ENCODE measurements at places on chromosomes 4 and X.

- DNase-seq: no peak
Observed at GRCh38 chr4:8336412-8337075, 67.0 kb downstream of the HTRA3 start.

DNA sequence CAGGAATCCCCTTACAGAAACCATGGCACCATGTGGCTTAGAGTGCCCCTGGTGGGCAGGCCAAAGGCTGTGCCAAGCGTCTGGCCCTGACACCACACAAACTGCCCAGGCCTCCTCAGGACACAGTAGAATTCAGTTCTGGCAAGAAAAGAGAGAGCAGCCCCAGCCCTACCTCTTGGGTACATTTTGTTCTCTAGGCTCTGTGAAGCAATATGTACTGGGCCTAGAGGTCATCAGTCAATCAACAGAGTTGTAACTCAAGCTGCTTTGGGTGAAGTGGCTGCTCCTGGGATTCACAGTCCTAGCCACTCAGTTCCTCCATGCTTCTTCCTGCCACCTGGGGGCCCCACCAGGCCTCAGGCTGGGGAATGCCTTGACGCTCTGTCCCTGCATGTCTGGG is 158.1 kb upstream of the MAMLD1 start:
- DNase-seq: no peak

DNA sequence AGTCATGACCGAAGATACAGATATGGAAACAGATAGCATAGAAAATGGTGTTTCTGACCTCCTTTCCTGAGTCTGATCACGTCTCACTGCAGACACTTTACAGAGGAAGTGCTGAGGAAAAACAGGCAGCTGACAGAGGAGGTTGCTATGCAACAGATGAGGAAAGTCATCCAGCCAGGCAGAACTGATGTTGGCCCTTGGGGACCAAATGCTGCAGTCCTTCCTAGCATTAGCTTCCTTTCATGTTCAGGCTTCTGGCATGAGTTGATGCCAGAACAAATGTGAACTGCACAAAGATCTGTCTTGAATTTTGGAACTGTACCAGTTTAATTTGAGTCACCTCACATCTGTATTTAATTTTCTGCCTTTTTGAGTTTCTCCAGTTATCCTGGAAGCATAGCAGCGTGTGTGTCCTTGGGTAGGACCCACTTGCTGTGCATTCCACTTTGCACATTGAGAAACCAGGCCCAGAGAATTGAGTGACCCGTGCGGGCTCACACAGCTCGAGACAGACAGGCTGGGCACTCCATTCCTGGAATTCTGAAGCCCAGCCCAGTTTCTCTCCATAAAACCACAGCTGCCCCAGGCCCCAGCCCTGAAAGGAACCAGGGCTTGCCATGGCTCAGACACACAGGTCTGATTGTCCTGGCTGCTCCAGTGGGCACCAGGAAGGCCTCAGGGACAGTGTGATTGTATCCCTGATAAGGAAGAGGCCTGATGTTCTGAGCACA is 1.4 kb upstream of the MAGED1 start:
- peak; percentile 68 for DNase-seq

- DNase-seq: no peak
Observed at GRCh38 chrX:74923942-74924448, 1.3 kb downstream of the NEXMIF start.

GRCh38 chr4:122718281-122718680 is 14.2 kb upstream of the BBS12 start:
- DNase-seq: no peak

- DNase-seq: peak; percentile 80
Observed at GRCh38 chrX:23503835-23504539, 163.3 kb upstream of the PRDX4 start.

GRCh38 chr4:95217197-95217596 is 331.6 kb downstream of the UNC5C start:
- DNase-seq: no peak

DNA sequence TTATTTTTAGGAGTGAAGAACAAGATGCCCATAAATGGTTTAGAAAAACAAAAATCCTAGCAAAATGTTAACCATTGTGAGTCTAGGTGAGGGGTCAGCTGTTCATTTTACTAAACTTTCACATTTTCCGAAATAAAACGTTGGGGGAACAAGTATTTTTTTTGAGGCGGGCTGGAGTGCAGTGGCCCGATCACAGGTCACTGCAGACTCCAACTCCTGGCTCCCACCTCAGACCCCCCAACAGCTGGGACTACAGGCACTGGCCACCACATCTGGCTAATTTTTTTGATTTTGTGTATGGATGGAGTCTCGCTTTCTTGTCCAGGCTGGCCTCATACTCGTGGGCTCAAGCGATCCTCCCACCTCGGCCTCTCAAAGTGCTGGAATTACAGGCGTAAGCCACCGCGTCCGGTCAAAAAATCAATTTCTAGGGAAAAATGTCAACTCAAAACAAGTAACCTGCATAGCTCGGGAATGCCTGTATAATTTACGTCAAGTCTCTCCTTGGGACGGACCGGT is 742 bp upstream of the TAF1 start:
- no peak for DNase-seq

DNA sequence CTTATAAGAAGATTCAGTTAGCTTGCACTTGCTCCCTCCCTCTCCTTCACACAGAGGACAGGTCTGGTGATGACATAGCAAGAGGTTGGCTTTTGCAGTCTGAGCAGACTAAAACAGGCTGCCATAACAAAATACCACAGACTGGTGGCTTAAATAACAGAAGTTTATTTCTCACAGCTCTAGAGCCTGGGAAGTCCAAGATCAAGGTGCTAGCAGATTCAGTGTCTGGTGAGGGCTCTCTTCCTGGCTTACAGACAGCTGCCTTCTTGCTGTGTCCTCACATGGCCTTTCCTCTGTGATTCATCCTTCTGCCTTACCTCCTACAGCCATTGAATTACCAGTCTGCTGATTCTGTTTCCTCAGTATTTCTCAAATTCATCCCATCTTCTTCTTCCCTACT is 13.1 kb downstream of the RP2 start:
- no peak for DNase-seq

GRCh38 chrX:154714925-154715324 is 36.0 kb downstream of the GAB3 start:
- no peak for DNase-seq

GRCh38 chr4:127782275-127783025 is at the start of gene HSPA4L:
Gene HSPA4L (plus strand): TSS chr4:127782322. CDS start chr4:127782551, 229 bp downstream.
- no peak for DNase-seq

GRCh38 chrX:91108761-91109160 is 325.9 kb upstream of the PABPC5 start:
- DNase-seq: no peak

DNA sequence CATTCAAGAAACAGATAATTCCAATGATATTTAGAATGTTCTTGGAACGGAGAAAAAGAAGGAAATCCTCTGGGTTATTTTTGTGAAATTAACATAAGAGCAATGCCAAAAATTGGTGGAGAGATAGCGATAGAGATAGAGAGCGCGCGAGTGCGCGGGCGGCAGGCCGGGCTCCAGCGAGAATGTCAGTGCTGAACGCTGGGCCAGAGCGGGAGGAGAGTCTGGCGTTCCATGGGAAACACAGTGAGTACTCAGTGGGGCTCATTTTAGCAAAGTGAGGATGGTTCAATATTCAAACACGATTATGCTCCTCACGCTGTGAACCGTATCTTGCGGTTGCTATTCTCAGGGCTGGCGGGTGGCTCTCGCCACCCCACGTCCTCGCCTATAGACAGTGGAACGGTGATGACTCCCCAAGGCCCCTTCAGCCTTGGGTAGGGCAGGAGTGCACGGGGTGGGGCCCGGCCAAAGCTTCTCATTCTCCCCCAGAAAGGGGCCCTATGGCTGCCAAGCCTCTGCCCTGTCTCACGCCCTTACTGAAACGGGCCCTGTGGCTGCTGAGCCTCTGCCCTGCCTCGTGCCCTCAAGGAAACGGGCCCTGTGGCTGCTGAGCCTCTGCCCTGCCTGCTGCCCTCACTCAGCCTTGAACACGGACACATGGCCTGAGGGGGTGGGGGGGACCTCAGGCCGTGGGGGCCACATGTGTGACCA is 16.9 kb downstream of the CPLX1 start:
- no peak for DNase-seq

- DNase-seq: no peak
Observed at GRCh38 chrX:55759478-55759877, 41.9 kb downstream of the RRAGB start.

DNA sequence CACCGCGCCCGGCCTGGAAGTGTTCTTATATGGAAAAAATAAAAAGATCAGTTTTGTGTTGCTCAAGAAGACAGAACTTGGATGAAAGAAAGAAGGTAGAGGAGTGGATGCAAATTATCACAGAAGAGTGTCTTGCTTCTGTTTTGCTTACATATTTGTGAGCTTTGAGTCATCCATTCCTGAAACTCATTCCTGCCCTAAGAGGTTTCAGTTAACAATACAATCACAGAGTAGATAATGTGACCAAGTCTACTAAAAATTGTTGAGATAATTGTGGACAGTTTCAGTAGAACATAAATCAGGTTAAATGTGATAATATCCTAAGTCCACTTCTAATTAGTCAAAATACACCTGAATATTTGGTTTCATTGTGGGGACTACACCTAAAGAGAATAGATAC is 26.4 kb upstream of the LRCH2 start:
- no peak for DNase-seq

- DNase-seq: no peak
Observed at GRCh38 chr4:16417198-16417597, 190.9 kb upstream of the TAPT1 start.

- no peak for DNase-seq
Observed at GRCh38 chr4:22778547-22779163, 85.9 kb downstream of the GBA3 start.

DNA sequence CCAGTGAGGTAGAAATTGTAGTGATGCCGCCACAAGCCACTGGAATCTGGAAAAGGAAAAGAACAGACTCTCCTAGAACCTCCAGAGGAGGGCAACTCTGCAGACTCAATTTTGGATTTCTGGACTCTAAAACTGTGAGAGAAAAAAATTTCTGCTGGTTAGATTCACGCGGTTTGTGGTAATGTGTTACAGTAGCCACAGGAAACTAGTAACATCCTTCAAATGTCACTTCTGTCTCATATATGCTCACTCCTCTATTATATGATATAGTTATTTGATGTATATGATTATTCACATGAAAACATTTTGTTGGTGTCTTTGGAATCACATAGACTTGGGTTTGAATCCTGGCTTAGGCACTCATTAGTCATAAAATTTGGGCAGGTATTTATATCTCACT is 18.8 kb downstream of the LDOC1 start:
- no peak for DNase-seq

- peak; percentile 23 for DNase-seq
Observed at GRCh38 chrX:99798936-99799335, 611.1 kb downstream of the PCDH19 start.

- no peak for DNase-seq
Observed at GRCh38 chrX:17567187-17567586, 170.1 kb upstream of the SCML1 start.

DNA sequence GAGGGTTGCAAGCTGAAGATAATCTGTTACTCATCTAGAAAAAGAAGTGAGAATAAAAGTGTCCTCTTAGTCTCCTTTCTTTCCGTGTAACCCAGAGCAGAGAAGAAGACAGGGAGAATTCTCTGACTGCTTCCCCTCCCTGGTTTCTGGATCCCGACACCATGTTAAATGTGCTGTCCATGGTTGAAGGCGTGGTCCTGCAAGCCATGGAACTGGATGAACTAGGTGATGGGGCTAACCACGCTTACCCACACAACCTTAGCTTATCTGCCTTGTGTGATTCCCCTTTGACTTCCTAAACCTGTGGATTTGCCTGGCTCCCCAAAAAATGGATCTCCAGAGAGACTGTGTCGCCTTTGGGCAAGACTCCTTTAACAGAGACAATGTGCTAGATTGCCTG is 907.6 kb downstream of the FSTL5 start:
- no peak for DNase-seq

GRCh38 chr4:40124690-40125089 is 68.0 kb downstream of the N4BP2 start:
- DNase-seq: no peak

- DNase-seq: no peak
Observed at GRCh38 chr4:25982962-25983361, 68.9 kb downstream of the SMIM20 start.

DNA sequence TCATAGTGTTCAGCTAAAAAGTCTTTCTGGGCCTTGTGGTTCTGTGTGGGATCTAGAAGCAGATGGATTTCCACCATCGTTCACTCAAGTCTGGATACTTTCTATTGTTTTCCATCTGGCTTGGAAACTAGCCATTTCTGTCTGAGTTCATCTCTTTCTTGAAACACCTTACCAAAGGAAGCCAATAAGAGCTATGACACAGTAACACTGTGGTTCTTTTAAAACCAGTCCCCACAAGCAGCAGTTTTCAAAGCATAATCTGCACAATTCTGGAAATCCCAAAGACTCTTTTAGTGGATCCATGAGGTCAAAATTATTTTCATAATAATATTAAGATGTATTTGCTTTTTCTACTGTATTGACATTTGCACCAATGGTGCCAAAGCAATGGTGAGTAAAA is 234.2 kb upstream of the TET2 start:
- DNase-seq: no peak

GRCh38 chr4:188078116-188078515 is 31.3 kb downstream of the TRIML2 start:
- DNase-seq: no peak

DNA sequence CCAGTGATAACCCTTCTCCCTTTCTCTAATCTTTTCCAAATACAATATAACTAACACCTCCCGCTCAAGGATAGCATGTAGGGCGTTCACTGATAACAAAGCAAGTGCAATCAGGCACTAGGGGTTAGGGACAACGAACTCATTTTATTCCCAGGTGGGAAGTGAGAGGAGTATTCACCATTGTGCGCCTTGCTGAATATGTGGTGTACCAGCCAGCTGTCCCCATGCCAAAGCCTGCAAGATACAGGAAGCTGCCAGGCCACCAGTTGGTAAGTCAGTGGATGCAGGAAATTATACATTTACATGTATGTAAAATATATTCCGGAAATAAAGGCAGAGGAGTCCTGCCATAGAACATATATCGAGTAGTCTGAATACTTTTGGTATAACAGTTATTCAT is 6.3 kb upstream of the HPRT1 start:
- no peak for DNase-seq

GRCh38 chrX:101223226-101223625 is 3.6 kb downstream of the DRP2 start:
- DNase-seq: no peak

DNA sequence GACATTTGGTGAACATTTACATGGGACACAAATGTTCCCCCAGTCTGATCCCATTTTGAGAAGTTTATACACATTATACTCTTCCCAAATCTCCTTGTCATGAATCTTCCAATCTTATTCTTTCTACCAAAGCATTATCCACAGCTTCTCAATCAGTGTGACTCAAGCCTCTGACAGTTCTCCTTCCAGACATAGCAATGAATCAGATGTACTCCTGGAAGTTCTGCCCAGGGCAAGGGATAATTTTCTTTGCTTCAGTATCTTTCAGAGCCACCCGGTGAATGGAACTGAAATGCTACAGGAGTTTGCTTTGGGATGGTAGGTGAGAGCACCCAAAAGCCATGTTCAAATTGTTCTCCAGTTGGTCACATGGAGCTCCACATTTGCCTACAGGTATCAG is 145.5 kb downstream of the ANXA5 start:
- DNase-seq: no peak

- peak; percentile 35 for DNase-seq
Observed at GRCh38 chr4:37540486-37540885, 145.7 kb downstream of the RELL1 start.

GRCh38 chrX:115399306-115399705 is 109.8 kb downstream of the LUZP4 start:
- DNase-seq: no peak

- no peak for DNase-seq
Observed at GRCh38 chr4:49000806-49001205, 14.7 kb downstream of the CWH43 start.

Measured in astrocyte of the cerebellum (primary cell).